ENCODE measurements at places on chromosomes 7 and 10.

GRCh38 chr10:102738692-102739121 lies 5.0 kb upstream of the WBP1L start:
- DNase-seq, result peak; percentile 89

- DNase-seq, result no peak
These were observed 522.7 kb downstream of the CNTNAP2 start for GRCh38 chr7:146639291-146639690.

GRCh38 chr7:133672866-133673265 lies 420.0 kb downstream of the EXOC4 start:
- DNase-seq, result no peak

DNA sequence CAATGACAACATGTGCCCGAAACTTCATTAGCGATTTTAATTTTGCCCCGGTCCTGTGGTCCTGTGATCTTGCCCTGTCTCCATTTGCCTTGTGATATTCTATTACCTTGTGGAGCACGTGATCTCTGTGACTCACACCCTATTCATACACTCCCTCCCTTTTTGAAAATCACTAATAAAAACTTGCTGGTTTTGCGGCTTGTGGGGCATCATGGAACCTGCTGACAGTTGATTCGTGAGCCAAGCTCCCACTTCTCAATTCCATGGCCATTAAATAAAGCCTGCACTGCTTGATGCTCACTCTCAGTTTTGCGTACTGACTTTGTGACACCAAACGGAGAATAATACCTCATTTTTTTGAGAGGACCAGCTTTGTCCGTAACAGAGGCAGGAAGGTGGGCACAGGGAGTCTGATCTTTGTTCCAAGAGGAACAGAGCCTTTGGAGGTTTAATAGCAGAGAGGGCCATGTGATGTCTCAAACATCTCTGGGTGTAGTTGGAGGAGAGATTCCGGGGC lies 3.8 kb upstream of the ADAMTS14 start:
- DNase-seq, result no peak

GRCh38 chr10:126500185-126500584 lies 111.9 kb upstream of the ADAM12 start:
- DNase-seq, result no peak

- no peak for DNase-seq
These were observed 35.0 kb downstream of the SRI start for GRCh38 chr7:88184848-88185304.

DNA sequence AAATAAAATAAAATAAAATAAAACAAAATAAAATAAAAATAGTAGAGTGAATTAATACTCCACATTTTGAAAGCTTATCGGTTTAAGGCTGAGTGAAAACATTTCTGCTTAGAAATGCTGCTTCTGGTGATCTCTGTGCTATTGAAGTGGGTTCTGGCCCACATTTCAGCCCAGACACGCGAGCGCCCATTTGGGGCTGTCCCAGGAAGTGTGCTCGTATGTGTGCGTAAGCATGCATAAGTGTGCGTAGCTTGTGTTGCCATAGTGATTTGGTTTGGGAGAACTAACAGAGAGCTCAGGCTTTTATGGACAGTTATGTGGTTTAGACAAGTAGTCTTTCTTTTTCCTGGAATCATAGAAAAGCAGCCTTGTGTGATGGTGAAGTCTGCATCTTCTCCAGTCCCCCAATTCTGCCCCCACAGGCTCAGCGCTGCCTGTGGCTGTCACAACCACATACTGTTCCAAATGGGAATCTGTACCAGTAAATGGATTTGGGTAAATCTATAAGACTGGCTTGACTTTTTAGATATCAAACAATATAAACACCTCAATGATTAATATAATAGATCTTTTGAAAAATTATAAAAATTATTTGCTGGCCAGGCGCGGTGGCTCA lies 29.8 kb upstream of the PURB start:
- DNase-seq, result peak; percentile 32

- DNase-seq, result peak; percentile 65
These were observed 35.0 kb downstream of the C10orf105 start for GRCh38 chr10:71684356-71685173.

DNA sequence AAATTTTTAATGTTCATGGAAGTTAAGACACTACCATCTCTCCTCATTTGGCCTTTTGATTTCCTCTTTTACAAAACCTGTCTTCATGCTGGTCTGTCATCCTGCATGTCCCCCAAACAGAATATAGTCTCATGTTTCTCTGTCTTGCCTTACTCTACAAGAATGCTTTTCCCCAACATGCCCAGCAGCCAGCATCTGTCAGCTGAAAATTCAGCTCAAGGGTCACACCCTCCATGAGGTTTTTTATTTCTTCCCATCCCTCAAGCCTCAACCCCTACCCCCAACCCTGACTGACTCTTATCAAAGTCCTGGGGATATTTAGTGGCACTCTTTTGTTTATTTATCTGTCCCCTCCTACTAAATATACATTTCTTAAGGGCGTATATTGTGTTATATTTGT lies 202.0 kb downstream of the ANK3 start:
- DNase-seq, result no peak

DNA sequence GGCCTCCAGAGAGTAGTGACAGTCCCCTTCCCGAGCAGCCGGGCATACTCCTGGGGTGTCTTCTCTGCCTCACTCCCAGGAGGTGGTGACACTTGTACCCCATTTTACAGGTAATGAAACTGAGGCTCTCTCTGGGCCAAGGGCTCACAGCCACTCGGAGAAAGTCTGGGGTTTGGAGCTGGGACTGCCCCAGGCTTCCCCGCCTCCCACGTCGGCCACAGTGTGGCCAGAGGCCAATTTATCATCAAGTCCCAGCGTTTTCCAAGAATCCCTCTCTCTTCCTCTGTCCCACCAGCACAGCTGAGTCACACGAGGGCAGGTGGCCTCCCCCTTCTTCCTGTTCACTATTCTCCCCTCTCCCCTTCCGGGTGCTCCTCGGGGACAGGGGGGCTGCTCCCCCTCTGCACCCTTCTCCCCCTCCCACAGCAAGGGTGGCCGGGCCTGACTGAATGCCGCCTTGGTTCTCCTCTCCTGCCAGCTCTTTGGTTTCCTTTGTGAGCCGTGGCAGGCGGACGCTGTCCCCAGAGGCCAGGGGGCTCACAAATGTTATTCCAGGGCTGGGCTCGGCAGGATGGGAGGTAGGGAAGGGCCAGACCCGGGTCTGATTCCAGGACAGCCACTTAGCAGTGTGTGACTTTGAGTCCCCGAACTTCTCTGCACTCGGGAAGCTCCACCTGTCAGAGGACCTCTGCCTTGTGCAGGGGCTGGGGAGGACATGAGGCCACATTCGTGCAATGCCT lies 17.7 kb downstream of the CLIP2 start:
- DNase-seq, result peak; percentile 59

DNA sequence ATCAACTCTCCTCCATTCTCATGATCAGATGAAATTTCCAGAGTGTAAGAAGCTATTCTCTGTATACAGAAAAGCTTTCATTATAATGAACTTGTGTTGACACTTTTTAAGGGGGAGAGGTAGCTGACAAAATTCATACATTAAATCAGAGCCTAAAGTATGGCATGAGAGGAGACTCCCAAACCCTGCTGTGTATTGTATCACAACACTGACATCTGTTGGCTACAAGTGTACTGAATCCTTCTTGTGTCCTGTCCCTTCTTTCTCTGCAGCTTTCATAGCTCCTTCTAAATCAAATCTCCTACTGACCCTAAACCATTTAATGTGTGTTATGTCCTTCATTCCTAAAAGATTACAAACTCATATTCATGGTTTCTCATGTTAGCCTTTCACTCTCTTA lies 70.9 kb downstream of the GCC1 start:
- peak; percentile 54 for DNase-seq

DNA sequence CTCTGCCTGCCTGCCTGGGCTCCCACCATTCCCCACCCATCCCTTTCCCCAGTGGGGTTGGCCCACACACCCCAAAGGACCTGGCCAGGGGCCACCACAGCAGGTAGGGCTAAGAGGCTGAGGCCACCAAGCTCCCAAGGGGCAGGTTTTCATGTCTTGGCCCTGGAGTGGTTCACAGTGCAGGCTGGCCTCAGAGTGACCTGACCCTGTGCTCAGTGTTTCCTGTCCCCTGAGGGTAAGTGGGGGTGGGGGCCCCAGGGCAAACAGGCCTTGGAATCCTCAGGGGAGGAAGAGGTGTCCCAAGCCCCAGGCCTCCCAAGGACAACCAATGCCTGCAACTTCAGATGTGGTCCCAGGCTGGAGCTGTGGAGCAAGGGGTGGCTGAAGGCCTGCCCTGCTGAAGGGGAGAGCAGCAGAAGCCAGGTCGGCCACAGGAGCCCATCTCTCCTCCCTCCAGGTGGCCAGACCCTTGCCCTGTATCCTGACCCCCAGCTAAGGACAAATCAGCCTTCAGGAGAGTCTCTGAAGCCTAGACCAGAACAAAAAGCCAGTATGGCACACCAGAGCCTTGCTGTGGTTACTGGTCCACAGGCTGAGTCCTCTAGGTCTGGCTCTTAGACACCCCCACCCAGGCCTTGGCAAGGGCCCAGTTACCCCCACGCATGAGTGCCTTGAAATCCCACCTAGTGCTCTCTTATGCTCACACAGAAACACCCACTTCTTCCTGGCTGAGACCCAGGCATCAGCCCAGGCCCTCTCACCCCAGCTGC lies 27.6 kb downstream of the POLL start:
- DNase-seq, result no peak

GRCh38 chr7:150927956-150928344 lies 50.2 kb downstream of the KCNH2 start:
- DNase-seq, result peak; percentile 66

GRCh38 chr7:111801277-111801676 lies 239.0 kb upstream of the IMMP2L start:
- no peak for DNase-seq

DNA sequence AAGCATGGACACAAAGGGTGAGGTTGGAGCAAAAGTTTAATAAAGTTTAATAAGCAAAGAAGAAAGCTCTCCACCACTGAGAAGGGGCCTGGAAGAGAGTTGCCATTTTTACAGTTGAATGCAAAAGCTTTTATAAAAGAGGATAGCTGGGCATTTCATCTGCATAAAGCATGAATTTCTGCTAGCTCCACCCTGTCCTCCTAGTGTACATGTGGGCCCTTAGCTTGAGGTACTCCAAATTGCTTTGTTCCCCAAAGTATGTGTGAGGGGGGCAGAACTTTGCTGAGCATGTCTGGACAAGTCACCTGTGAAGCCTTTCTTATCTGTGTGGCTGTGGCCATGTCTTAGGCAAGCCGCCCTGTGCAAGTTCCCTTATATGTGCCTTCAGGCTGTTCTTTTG lies 22.6 kb upstream of the CROT start:
- peak; percentile 20 for DNase-seq

- peak; percentile 32 for DNase-seq
These were observed 65.3 kb downstream of the VCL start for GRCh38 chr10:74063256-74063655.

DNA sequence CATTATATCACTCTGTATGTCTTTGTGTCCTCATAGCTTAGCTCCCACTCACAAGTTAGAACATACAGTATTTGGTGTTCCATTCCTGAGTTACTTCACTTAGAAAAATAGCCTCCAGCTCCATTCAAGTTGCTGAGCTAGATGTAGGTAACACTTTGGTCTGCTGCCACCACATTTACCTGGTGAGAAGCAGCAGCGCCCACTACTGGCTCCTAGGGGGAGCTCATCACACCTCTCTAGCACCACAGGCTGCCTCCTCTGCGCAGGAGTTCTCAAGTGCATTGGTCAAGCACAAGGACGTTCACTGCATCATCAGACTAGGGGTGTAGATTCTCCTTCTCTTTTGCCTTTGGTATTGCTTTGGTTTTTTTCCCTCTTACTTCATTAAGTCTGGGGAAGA lies 530.9 kb upstream of the AUTS2 start:
- peak; percentile 4 for DNase-seq

DNA sequence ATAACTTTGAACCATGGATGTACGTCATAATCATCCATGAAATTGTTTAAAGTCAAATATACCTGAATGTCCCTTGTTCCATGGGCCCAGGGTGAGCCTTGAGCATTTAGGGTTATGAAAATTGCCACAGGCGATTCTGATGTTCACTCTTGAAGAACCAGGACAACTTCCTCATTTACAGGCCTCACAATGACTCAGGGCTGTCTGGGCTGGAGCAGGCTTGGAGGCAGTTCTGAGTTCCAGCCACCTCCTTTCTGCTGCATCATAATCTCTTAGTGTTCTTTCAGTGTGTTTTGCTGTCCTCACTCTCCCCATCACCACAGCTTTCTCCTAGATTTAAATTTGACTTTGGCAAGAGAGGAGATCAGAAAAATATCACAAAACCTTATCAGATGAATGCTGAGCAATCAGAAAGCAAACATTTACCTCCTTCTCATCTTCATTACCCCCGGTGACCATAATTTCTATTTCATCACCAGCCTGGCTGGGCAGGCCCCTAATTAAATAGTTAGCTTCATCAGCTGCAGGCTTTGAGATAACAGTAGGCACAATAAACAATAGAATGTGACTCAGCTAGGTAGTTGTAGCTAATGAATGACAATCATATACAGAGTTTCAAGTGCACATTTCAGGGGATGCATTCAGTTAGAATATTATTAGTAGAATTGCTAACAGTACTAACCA lies 571.0 kb downstream of the SH2D4B start:
- DNase-seq, result peak; percentile 66

GRCh38 chr10:124387078-124387874 lies 31.4 kb downstream of the OAT start:
- no peak for DNase-seq

DNA sequence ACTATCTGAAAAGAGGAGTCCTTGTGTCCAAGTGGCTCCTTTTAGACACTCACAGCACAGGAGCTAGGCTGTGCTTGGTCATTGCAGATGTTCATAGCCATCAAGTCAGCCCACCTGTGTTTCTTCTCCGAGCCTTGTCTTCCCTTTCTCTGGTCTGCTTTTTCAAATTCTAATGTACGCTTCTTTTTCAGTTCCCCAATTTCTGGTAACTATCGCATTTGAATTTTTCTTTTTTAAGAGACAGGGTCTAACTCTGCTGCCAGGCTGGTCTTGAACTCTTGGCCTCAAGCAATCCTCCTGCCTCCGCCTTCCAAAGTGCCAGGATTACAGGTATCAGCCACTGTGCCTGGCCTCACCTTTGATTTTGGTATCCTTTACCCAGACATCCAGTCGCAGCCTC lies 18.9 kb downstream of the APBB1IP start:
- no peak for DNase-seq

DNA sequence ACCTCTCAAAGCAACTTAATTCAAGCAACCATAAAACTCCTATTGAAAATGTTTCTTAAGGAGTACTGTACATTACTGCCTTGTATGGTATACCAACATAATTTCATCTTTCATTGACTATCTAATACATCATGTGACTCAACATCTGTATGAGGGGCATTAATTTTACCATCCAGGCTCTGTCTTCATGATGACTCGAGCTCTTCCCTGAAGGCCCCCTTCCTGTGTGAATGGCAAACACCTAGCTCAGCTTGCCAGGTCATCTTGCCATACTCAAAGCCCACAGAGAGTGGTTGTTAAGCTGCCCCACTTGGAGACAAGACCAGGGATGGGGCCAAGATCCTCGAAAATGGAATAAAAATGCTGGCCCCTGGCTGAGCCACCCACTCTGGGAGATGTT lies 82.4 kb downstream of the SGMS1 start:
- DNase-seq, result no peak

- peak; percentile 81 for DNase-seq
These were observed 149.8 kb upstream of the HDAC9 start for GRCh38 chr7:18345641-18346234.

DNA sequence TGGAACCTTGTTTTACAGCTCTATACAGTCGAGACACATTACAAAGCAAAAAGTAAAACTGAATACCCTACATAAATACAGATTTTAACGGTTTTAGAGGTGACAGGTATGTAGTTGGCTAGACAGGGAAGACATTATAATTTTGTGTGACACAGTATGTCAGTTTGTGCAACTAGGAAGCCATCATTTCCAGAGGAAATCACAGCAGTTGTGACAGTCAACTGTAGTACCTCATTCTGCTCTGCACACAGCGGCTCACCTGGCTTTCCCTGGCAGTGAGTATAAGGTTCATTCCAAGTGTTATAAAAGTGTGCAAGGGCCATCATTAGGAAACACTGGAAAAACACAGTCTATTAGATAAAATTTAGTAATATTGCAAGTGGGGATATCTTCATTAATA lies 501.6 kb upstream of the PHF14 start:
- no peak for DNase-seq
